Fibroblast of skin of right biceps (primary cell): ENCODE measurements at places on chromosomes 2 and 18.

GRCh38 chr2:41966431-41966893, 81.4 kb upstream of the PKDCC start:
- DNase-seq: peak; percentile 99

GRCh38 chr2:235497096-235497495, 3.3 kb downstream of the AGAP1 start:
- DNase-seq: no peak

DNA sequence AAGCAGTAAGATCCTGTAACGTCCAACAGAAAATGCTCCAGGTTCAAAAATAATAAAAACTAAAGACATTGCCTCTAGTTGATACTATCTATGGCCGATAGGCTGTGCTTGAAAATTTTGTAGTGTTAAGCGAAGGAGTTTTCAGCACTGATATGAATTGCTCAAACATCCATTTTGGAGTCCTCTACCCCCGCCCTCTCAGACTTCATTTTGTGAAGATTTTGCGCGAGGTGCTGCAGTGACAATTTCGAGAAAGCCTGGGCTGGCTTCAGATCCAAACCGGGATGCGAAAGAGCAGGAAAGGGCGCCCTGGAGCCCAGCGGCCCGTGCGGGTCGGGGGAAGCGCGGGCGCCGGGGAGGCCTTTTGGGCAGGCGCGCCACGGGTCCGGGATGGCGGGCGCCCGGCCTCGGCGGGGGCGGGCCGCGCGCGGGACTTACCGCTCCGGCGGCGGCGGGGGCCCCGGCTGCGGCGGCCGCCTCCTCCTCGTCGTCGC, 1.8 kb downstream of the SP3 start:
- peak; percentile 78 for DNase-seq

DNA sequence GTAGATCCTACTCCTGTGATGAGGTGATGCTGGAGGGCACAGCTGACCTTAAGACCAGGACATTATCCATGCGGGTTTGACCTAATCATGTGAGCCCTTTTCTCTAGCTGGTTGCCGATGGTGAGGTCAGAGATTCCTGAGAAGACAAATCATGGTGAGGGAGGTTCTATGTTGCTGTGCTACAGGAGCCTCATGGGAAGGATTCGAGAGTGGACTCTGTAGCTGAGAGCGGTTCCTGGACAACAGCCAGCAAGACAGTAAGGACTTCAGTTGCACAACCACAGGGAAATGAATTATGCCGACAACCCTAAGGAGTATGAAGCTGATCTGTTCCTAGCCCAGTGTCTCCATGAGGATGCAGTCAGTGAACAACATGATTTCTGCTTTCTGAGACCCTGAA, 80.4 kb downstream of the EPB41L3 start:
- DNase-seq: peak; percentile 86
